8988T (cell line): ENCODE measurements at places on chromosomes 11 and 22.

GRCh38 chr11:11604370-11604990, 17.3 kb downstream of the GALNT18 start:
- DNase-seq, result no peak

DNA sequence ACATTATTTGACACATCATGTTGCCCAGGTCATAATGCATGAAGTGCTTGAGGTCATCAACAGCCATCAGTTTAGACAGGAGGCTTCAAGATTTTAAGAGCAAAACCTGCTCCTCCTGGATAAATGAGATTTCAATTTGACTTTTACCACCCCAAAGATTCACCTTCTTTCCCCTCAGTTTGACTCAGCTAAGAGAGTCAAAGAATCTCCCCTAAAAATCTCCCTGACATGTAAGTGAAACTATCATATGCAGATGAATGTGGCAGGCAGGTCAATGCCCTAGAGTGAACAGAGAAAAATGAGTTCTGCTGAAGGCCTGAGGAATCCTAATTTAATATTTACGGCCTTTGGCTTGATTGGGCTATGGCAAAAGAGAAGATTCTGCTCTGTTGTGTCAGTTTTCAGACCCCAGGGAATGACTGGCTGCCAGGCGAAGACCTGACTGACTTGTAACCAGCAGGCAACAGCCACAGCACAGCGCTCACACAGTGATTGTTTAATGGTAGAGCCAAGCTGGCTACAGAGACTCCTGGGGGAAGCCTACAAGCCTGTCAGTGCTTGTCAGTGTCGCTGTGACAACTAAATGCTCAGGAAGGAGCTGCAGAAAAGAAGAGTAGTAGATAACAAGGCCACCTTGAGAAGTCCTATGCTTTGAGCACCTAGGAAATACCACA, 491.2 kb upstream of the LRRC4C start:
- DNase-seq, result no peak

DNA sequence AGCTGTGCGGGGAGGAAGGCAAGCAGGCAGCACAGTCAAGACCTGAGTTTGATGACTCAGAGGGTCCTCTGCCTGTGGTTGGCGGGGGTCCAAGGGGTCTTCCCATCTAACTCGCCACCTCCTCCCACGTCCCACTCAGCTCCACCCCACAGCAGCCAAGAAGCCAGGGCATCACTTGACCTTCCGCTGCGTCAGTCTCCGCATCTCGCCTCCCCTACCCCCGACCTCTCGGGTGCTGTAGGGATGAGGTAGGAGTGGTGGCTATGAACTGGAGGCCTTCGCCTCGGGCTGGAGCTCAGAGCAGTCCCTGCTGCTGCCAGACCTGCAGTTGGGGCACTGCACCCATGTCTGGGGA, 90.6 kb downstream of the CDKN1C start:
- DNase-seq, result no peak

- DNase-seq, result no peak
These were observed 17.4 kb downstream of the LRFN4 start for GRCh38 chr11:66874232-66874631.

DNA sequence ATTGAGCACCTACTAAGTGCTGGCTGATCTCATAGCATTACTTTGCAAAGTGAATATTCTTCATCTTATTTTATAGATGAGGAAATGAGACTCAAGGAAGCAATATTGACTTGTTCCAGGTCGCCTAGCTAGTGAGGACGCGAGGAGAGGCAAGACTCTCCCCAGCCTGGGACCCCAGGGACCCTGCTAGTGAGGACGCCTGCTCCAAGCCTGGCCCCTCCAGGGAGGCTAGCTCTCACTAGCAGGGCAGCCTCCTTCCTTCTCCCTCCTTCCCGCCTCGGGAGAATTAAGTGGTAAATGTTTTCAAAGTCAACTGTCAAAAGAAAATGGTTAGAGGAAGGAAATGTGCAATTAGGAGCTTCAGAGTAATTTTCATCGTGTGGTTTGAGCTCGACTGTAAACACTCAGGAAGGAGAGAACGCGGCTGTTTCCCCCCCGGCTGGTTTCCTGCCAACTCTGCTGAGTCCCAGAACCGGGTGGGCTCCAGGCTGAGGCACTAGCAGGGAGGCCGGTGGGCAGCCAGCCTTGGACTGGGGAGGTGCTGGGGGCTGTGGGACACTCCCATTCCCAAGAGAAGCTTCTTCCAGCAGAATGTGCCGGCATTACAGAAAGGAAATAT, 17.9 kb downstream of the MYEOV start:
- no peak for DNase-seq

- no peak for DNase-seq
These were observed 30.5 kb downstream of the CHKA start for GRCh38 chr11:68090706-68091105.

GRCh38 chr11:132056689-132057088, 686.3 kb downstream of the NTM start:
- DNase-seq, result no peak

DNA sequence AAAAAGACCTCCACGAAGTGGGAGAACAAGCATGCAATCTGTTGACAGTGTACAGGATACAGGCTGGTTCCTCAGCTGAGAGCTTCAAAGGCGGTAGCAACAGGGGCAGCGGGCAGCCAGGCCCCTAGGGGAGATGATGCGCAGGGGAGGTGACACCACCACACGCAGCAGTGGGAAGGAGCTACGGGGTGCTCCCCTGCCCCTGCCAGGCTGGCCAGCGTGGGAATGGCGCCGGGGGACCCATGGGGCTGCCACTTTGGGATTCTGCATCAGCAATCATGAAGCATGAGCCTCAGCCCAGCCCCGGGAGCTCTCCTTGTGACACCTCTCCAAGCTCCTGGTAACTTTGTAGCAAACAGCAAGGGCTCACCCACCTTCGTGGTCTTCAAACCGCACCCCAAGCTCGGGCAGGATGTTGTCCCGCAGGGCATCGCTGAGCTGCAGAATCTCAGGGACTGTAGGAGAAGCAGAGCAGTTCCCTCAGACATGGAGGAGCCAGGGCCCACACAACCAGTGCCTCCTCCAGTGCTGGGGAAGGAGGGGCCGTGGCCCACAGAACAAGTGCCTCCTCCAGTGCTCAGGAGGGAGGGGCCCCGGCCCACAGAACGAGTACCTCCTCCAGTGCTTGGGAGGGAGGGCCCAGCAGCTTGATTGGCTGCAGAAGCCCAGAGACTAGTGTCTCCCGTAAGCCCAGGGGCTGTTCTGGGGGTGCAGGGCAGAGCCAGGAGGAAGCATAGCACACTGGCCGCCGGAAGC, 14.6 kb upstream of the NAP1L4 start:
- DNase-seq, result no peak

DNA sequence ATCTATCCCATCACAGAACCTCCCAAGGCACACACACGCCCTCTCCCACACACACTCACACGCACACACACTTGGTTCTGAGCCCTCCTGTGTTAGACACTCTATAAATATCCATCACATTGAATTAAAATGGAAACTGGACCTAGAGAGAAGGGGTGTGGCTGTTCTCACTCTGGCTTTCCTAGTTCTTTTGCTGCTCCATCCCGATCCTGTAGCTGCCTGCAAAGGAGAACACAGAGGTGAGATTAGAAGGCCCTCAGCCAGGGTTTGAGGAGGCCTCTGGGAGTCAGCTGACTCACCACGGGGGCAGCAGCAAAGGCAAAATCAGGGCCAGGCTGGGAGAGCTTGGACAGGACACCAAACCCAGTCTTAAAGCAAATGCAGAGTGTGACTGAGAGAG, 192.3 kb upstream of the CADM1 start:
- DNase-seq, result no peak
